ENCODE measurements at places on chromosomes 1 and 21.

- no peak for DNase-seq
Measured at GRCh38 chr1:230379928-230380327, 46.2 kb downstream of the PGBD5 start.

DNA sequence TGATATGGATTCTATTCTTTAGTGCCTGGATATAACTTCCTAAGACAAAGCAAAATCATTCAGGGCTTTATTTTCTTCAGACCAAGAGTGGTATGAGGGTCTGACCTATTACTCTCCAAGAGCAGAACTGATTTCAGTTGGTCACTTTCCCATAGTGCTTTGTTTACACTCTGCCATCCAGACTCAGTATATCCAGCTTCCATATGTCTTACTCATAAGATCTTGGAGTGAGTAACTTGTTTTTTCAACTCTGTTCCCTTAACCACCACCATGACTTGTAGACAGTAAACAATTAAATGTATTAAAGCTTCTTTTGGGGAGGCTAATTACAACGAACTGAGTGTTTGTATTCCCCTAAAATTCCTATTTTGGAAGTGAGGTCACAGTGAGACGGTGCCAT is 83.4 kb downstream of the USP24 start:
- no peak for DNase-seq

DNA sequence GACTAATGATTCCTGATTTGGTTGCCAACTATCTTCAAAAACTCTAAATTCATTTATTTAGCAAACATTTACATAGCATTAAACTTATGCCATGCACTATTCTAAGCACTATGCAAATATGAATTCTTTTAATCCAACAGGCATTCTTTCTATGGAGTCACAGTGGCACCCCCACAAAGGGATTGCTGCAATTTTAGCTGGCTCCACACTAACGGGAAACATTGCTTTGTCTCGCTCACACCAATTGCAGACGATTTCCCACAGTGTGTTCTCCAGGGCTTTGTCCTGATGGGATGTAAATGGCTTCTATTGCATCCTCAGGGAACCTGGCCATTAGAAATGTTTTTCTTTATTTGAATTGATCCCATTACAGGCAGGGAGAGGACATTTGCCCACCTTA is 259.1 kb downstream of the BARHL2 start:
- no peak for DNase-seq

GRCh38 chr1:107486349-107486748 is 345.5 kb downstream of the NTNG1 start:
- no peak for DNase-seq

DNA sequence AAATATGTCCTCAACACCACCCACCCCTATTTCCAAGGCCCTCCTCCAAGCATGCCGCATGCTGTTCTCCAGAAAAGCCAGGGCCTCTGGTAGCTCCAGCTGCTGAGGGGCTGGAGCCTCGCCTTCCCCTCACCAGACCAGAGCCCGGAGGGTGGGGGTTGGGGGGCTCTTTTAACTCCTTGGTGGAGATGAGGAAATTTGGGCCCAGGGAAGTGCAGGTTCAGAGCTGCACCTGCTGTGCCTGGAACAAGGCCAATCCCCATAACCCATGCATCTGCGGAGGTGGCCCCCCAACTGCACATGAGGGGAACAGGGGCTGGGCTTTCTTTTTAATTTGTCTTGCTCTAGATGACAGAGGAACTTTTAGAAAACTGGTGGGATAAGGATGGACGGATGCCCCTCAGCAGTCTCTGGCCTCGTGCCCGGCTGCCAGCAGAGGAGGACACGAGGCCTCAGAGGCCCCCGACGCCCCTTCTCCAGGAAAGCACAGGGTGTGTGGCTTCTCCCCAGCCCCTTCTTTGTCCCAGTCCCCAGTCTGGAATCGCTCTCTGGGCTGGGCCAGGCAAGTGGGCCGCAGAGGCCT is 550 bp upstream of the SELENON start:
- DNase-seq, result no peak

DNA sequence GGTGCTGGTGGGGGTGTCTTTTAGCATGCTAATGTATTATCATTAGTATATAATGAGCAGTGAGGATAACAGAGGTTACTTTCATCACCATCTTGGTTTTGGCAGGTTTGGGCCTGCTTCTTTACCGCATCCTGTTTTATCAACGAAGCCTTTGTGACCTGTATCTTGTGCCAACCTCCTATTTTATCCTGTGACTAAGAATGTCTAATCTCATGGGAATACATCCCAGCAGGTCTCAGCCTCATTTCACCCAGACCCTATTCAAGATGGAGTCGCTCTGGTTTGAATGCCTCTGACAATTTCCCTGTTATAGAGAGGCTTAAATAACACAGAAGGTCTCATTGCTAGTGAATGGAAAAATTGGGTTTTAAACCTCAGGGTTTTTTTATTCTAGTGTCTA is 300.8 kb upstream of the PROX1 start:
- DNase-seq, result no peak

DNA sequence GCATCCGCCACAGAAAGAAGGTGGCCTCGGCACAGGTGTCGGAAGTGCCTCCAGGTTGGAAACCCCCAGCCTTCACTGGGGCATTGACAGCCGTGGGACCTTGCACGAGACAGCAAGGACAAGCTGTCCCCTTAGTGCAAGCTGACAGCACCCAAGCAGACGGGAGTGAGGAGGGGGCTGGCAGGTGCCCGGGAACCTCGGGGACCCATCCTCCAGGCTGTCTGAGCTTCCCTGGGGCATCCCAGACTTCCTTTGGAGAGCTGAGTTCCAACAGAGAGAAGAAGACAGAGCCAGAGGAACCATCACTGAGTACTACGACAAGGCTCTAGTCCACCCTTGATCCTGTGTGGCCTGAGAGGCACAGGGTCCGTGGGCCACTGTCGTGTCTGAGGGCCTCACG is 100.6 kb upstream of the RAB4A start:
- DNase-seq, result no peak

GRCh38 chr1:63984257-63984929 is 210.6 kb downstream of the ROR1 start:
- DNase-seq, result no peak

DNA sequence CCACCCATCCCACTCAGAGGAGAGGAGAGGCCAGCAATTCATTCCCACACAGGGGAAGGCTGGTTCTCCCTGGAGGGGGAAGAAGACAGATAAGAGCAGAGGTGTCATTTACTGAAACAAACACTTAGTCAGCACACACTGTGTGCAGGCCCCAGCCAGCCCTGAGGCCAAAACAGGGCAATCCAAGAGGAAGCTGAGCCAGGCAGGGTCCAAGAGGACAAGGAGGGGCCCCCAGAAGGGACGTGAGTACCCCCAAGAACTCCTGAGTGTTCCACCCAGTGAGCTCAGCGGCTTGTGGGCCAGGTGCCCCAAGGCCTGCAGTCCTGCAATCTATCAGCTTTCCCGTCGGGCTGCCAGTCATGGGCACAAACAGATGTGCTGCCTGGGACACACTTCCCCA is 15.8 kb downstream of the ADGRB2 start:
- DNase-seq, result no peak

DNA sequence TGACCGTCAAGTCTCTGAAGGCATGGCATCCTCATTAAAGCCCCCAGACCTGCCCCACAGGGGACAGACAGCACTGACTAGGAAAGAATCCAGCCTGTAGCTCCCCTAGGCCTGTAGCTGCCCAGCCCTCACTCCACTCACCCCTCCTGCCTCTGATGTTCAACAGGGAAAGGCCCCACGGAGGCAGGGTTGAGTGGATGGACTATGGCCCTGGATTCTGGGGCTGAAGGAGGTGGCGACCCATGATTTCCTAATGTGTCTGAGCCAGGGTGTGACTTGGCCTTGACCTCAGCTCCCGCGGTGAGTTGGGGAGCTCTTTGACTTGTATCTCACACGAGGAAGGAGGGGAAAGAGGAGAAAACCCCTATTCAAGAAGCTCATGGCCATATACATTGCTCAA is 238.5 kb upstream of the CSF3R start:
- no peak for DNase-seq

DNA sequence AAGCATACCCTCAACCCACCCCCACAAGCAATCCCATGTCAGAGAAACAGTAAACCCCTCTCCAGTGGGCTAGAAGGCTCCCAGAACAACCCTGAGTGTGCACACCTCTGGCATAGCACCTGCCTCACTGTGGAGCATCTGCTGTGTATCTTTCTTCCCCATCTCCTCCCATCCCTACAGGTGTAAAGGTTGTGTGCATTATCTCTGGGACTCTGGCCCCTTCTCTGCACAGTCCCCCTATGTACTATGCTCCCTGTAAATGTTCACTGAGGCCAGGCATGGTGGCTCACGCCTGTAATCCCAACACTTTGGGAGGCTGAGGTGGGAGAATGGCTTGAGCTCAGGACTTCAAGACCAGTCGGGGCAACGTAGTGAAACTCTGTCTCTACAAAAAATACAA is 700 bp upstream of the CACNA1S start:
- no peak for DNase-seq

DNA sequence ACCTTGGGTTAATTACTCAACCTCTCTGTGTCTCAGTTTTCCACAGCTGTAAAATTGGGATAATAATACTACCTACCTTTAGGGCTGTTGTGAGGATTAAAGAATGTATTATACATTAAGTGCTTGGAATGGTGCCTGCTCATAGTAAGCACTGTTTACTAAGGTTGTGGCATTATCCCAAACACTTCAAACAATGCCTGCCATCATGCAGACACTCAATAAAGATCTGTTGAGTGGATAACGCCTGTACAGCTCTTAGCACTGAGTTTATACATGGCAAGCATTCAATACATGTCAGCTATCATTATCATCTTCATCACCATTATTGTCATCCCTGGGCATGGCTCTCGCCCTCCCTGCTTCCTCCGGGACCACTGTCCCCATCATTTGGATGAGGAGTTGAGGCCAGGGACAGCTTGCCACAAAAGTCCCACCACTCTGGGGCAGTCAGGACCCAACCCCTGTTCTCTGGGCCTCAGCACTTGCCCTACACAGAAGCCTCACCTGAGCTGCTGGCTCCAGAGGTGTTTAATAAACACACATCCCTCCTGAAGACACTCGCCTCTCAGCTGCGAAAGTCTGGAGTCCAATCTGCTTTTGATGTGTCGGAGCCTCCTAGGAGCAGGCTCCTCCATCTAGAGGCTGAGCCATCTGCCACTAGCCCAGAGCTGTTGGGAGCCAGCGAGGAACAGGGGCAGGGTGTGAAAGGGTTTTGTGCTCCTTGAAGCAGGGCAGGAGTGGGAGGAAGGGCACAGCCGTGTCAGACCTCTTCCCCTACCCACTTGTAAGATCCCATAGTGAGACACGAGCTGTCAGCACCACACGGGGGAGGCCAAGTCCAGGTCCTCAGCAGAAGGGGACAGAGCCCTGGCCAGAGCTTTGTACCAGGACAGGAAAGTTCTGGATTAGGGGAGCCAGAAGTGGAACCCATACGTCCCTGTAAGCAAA is 80.9 kb upstream of the ZC3H12A start:
- no peak for DNase-seq

DNA sequence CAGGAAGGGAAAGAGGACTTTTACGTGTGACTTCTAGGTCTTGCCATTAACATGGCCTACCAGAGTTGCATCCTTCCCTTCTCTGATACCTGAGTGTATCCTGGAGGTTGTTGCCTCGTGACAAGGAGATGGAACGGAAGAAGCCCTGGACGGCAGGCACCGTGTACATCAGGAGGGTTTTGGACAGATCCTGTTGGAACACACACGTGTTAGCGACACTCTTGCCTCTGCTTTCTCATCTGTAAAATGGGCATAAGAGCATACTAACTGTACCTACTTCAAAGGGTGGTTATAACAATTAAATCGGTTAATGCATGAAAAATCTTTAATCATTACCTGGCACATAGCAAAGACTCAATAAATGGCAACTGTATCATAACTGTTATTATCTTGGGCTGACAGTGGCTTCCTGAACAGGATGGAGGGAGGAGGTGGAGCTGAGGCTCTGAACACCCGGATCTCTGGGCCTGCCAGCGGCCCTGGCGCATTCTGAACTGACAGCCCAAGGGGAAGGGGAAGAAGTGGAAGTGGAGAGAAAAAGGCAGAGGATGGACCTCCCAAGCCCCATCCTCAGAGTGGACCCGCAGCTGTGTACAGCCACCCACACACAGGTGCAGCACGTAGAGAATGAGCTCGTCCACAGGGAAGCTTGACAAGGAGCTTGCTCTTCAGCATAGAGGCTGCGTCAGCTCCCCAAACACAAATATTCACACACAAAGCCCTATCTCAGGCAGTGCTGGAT is 30.2 kb upstream of the EXOSC10 start:
- DNase-seq, result no peak

DNA sequence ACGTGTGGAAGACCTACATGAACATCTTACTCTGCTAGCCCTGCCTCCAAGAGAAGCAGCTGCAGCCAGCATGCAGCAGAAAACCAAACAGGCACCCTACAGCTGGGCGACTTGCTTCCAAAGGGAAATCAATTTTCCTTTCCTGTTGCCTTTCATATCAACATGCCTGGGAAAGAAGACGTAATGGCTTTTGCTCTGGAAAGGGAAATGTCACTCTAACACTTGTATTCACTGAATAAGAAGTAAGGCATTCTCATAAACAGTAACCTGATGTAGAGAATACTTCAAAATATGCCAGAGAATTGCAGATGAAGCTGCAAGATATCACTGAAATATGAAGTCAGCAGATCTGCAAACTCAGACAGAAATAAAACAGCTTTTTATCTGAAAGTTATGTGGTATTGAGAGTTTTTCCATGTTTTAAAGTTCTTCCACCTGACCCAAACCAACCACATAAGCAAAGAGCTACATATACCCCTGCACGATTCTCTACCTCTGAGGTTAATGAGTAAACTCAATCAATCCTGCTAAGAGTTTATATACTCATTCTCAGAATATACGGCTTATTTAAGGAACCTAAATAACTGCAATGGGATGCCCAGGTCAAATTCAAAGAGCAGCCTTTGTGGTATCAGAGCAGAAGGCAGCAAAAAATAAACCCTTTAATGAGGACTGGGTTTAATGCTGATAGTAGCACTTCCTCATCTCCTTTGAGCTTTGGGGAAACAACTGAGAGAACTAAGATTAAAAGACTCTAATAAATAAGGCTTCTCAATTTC is 150.9 kb downstream of the RERE start:
- DNase-seq, result no peak

DNA sequence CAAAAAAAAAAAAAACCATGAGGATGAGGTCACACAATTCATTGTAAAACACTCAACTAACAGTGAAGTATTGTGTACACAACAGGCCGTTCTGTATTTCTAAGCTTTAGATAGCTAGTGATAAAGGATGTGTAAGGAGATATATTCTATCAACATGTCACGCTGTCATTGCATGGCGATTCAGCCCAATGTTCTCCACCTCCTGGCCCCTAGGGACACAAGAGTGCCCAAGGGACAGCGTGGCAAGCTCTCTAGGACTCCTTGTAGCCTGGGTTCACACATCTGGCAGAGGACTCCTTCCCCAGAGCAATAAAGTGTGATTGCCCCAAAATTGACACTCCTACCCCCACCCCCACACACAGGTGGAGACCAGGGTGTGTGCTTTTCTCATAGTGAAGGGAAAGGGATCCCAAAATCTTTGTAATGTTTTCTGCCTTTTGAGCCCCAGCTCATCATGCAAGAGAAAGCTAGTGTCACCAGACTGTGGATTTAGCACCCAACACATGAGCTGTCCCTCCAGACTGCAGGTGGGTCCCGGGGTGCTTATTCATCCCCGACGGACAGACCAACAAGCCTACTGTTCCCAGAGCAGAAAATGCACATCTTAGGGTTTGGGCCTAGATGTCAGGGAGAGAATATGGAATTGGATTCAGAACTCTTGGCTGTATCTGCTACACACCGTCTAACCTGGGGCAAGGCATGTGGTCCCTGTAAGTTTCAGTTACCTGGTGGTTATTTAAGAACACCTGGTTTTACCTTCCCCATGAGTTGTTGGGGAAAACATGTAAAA is 11.5 kb downstream of the TMPRSS3 start:
- no peak for DNase-seq

- DNase-seq, result no peak
Measured at GRCh38 chr1:194024659-194025058, 838.2 kb upstream of the B3GALT2 start.

- DNase-seq, result no peak
Measured at GRCh38 chr1:29197590-29197924, 15.9 kb upstream of the SRSF4 start.
